ENCODE measurements at places on chromosomes 11 and 22.

GRCh38 chr11:12079726-12080556 is 30.4 kb upstream of the MICAL2 start:
- DNase-seq: no peak

DNA sequence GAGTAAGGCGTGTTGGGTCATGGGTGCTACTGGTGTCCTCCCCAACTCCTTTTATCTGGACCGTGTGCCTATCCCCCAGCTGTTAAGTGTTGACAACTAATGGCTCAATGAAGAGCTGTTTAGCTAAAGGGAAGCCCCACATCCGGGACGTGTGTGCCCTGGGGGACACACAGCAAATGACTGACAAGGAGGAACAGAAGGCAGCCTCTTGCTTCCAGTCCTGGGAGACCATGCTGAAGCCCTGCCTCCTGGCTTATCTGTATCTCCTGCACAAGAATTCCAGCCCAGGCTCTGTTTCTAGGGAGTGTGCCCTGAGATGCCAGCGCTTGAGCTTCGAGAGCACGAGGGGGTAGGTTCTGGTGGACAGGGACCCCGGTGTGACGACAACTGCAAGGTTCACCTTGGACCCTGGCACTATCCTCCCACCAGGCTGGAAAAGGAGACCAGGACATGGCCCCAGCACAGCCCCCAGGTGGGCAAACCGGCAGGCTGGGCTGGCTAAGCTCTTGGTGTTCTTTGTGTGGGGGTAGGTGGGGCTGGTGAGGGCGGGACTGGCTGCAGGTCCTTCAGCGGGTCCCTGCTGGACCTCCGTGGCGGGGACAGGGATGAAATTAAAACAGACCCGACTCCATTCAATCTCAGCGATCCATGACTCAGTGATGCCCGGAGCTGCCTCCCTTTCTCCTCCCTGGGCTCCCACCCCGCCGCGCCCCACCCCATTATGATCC is 21.0 kb downstream of the ASCL2 start:
- DNase-seq: no peak

GRCh38 chr11:17748044-17748443 is 13.5 kb downstream of the KCNC1 start:
- DNase-seq: no peak

DNA sequence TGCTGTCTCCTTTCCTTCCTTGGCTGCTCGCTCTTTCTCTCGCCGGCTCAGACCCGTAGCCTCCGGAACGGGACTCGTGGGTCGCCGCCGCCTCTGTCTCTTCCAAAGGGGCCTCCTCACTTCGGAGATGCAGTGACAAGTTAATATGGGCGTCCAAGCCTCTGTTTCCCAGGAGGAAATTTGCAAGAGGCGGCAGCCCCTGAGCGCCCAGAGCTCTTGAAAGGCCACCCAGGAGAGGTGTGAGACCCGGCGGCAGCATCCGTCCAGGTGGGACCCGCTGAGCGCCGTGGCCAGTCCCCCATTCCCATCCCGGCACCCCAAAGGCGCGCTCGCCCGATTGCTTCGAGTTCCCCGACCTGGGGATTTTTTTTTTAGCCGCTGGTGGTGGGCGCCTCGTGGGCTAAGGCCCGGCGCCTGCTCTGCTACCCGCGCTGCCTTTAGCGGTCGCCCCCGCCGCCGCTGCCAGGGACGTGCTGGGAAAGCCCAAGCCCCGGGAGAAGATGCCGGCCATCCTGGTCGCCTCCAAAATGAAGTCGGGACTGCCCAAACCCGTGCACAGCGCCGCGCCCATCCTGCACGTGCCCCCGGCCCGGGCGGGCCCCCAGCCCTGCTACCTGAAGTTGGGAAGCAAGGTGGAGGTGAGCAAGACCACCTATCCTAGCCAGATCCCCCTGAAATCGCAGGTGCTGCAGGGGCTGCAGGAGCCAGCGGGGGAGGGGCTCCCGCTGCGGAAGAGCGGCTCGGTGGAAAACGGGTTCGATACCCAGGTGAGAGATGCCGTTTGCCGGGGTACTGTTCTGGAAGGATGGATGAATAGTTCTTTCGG is 772 bp downstream of the NAV2 start:
- no peak for DNase-seq

GRCh38 chr11:94593030-94593429 is 25.9 kb downstream of the PIWIL4 start:
- DNase-seq: no peak

GRCh38 chr22:20039683-20040325 is 18.9 kb downstream of the TANGO2 start:
- no peak for DNase-seq

DNA sequence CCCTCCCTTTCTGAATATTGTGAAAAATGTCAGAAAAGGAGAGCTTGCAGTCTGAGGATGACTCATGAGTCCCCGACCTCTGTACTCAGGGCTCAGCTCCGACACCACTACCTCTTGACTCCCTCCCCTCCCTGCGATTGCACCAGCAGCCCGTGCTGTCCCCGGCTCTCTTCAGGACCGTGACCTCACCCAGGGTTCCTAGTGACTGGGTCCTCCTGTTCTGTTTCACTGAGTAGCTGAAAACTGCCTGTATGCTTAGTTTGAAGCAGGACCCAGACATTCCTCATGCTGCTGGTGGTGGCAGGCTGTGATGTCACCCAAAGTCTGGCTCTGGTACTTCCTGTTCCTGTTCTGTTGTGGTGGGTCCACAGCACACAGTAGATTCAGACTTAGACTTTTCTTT is 11.7 kb downstream of the PHRF1 start:
- peak; percentile 60 for DNase-seq

Data from activated T-cell treated with anti-CD3 and anti-CD28 coated beads for 48 hours (primary cell).